NCI-H446 (cell line): ENCODE measurements at places on chromosomes 12 and 14.

DNA sequence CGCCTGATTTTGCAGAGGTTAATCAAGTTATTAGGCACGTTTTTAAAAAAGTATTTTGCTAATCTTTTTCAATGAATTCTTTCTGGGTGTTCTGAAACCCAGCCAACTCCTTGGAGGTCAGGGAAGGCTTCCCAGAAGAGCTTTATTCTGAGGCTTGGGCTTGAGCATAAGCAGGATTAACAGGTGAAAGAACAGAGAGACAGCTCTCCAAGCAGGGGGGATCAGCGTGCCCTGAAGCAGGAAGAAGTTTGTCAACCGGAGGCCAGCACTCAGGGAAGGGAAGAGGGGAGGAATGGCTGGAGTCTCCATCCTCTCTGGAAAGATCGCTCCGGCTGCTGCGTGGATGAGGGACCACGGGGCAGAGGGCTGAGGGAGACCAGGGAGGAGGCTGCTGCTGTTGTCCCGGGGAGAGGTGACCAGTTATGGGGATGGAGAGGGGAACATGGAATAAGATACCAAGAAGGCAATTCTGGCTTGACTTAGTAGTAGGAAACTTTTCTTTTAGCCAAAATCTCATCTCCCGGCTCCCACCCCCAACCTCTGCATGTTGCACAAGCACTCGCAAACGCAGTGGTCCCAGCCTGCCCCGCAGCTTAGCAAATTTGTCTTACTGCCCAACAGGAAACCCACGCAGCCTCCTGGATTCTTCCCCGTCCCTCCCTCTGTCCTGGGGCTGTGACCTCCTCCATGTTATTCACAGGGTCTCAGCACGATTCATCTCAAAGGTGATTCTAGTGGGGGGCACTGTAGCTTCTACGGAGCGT is 1.1 kb upstream of the SSH1 start:
- DNase-seq = no peak

DNA sequence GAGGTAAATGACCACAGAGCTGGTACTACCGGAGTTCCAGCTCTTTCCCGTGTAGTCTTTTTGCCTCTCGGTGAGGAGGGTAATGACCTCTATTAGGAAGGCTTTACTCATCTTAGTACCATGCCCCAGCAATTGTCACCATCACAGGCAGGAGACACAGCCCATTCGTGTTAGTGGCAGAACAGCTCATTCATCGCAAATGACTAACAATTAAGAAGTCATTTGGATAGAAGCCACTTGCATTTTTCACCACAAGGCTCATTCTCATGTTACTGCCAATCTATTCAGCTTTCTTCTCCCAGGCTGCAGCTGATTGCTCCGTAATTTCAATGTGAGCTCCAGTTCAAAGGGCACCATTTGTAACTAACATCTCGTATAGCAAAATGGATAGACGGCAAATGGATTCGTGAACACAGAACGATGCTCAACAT is 718.8 kb upstream of the TMEM132C start:
- DNase-seq = no peak

DNA sequence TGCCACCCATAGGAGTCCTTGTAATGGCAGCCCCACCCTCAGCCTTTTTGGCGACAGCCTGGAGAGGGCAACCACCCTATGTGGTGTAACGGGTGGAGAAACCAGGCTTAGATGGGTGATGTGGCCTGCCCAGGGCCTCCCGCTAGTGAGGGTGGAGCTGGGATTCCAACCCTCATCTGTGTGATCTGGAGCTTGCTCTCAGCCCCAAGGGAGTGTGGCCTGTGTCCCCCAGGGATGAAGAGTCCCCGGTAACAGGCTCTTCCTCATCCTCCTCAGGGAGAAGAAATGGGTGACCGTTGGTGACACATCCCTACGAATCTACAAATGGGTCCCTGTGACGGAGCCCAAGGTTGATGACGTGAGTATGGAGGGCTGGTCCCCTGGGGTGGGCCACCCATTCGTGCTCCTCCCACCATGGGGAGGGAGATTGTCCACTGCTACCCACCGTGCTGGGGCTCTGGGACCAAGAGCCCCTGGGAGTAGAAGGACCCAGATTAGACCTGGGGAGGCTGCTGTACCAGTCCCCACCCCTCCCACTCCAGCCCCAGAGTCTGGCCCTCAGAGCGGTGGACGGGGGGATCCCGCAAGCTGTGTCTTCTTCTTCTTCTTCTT is 8.8 kb downstream of the BCL7A start:
- no peak for DNase-seq

DNA sequence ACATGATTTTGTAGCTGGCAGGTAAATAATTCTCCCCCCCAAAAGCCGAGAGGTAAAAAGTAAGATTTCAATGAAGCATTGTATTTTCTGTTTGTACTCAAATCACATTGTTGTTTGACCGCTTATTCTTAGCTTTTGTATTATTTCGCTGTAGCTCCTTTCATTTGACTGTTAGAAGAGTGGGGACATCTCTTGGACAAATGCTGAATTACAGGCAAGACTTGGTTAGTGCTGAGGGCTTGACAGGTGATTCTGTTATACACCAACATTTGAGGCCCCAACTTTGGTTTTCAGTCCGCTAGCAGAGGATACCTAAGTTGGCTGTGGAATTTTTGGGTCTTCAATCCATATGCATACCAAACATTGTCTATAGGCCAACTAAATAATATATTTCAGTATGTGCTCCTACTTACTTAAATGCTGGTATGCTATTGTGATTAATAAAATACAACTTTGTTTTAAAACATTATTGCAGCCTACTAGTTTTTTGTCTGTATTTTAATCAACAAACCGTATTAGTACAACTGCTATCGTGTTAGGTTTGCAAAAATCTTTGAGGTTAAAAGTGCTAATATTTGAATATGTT is 102.2 kb downstream of the ERC1 start:
- DNase-seq = peak; percentile 75

DNA sequence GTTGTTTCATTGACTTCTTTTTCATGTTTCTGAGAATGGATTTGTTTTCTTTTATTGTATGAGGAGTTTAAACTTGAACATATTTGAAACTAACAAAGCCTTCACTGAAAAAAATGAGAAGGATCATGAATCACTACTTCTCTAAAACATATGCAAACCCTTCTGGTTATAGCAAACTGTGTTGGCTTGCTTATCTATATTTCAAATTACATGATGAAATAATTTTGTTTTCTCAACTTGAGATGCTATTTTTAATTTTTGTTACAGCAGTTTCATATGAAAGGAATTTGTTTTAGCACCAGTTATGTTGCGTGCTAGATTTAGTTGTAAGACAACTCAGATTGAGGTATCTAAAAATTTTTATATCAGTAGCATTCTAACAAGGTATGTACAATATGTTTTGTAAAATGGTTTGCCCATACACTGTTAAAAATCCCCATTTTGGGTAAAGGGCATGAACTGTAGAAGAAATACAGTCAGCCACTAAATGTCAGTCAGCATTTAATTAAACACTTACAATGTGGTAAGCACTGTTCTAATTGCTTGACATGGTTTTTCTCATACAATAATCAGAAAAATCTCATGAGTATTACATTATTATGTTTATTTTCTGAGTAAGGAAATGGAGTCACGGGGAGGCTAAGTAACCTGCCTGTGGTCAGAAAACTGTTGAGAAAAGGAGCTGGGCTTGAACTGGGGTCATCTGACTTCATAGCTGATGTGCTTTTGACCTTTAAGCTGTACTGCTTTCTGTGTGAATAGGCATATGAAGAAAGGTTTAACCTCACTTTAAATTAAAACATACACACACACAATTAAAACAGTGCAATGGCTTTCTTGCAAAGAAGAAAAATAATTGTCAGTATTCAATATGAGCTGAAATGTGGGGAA is 105.7 kb downstream of the PLEKHA5 start:
- DNase-seq = no peak

- no peak for DNase-seq
Measured at GRCh38 chr12:56695327-56696101, 7.4 kb upstream of the PTGES3 start.

DNA sequence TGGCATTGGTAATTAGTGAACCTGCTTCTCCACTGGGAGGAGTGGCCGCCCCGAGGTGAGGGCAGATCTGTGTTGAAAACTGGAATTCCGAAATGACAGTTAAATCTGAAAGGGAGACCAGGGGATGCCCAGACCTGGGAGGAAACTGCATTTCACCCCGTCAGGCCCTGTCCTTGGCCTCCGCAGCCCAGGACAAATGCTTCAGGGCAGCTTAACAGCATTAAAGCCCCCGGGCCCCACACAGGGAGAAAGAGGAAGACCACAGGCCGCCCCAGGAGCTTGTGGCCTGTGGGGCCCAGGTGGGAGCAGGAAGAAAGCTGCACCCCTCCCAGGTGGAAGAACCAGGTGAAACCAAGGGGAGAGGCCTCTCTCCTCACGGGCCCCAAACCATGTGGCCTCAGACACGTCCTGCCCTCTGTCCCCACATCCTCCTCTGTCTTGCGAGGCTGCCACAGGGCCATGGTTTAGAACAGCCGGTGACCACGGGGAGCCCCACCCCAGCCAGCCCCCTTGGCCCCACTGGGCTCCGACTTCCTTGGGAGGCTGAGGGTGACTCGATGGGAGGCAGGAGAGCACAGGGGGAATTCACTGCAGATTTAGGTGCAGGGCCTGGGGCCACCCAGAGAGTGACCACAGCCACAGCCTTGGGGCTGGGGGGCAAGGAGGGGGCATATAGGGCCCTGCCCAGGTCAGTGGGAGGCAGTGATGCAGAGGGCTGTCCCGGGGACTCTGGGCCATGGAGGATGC is 265.4 kb downstream of the ADGRD1 start:
- DNase-seq = no peak

GRCh38 chr12:120674097-120674636 is 12.8 kb upstream of the MLEC start:
- DNase-seq = no peak

DNA sequence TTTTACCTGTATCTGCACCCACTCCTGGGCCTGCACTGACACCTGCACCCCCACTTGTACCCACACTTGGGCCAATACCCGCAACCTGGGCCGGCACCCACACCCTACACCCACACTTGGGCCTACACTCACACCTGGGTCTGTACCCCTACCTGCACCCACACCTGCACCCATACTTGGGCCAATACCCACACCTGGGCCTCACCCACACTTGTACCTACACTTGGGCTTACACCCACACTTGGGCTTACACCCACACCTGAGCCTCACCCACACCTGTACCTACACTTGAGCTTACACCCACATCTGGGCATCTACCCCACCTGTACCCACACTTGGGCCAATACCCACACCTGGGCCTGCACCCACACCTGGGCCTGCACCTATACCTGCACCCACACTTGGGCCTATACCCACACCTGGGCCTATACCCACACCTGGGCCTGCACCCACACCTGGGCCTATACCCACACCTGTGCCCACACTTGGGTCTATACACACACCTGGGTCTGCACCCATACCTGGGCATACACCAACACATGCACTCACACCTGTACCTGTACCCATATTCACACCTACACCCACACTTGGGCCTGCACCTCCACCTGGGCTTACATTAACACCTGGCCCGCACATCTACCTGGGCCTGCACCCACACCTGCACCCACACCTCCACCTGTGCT is 39.2 kb downstream of the DAO start:
- no peak for DNase-seq

DNA sequence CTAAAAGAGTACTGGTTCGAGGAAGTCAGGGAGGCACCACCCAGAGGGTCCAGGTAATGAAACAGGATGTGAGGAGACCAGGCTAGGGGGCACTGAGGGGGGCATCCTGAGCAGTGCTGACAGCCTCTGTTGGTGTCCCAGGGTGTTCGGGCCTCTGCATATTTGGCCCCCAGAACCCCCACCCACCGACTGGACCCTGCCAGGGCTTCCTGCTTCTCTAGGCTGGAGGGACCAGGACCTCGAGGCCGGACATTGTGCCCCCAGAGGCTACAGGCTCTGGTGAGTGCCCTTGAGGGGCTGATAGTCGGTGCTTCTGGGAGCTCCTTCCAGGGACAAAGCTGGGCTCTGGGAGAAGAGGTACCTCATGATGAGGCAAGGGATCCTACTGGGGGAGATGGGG is 2.6 kb downstream of the TROAP start:
- DNase-seq = no peak
